ENCODE measurements at places on chromosomes 7 and 10.

DNA sequence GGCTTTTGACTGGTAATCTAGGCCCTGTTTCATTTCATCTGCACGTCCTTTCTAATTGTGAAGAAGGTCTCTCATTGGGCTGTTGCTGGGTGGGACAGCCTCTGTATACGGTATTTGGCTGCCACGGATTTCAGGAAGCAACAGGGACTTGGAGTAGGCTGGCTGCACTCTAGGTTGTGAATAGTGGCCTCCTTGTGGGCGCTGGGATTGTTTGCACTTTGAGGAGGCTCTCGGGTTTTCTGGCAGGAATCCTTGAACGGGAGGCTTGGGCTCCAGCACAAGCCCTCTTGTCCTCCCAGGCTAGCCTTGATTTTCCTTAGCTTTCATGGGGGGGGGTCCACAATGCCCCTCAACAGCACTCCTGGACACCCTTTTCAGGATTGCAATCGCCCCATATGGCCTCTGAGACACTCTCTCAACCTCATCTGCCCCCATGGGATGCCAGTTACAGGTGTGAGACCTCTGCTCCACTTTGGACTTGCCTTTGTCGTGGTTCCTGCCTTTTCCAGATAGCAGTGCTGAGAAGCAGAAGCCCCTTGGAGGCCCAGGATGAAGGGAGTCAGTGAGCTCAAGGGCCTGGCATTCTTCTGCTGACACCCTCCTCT, 33.9 kb upstream of the ZNF273 start:
- no peak for DNase-seq

- DNase-seq = no peak
These were observed 208.8 kb downstream of the KCNMA1 start for GRCh38 chr10:77428691-77429395.

DNA sequence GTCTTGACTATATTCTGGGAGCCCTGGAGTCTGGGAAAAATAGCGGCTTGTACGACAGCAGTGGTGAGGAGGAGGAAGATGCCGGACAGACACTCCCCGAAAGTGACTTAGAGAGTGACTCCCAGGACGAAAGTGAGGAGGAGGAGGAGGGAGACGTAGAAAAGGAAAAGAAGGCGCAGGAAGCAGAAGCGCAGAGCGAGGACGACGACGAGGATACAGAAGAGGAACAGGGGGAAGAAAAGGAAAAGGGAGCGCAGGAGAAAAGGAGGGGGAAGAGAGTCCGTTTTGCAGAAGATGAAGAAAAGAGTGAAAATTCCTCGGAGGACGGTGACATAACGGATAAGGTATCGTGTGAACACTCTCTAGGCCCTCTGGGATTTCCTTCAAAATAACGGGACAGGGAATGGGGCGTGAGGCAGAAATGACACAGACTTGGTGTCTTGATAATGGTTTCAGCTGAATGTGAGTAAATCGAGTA, 908 bp downstream of the NOM1 start:
- no peak for DNase-seq

DNA sequence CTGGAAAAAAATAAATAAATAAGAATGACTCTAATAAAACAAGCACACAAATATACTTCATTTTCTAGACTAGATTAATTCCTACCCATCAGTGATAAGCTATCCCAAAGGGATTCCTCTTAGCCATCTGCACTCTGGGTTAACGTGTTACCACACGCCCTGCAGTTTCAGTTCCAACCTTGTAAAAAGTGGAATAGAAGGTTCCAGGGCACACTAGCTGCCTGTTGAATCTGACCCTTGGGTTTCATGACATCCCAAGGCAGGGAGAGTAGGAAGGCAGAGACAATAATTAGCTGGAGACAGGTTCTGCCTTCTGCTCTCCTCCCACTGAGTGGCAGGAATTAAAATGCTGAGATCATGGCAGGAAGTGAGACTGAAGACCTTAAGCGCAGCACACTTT, 33.5 kb downstream of the SLC37A3 start:
- DNase-seq = no peak
